Stomach (tissue), 19 donors: ENCODE measurements at places on chromosomes 7 and 10. TPM values are rescaled to one million over a fixed set of nuclear protein-coding genes. Genes with fewer than 3 reads are reported as not detected.

- H3K27me3 ChIP-seq = peaks cover 4% of the 10 kb centered on the region
- no peaks in the 10 kb centered on the region for H3K36me3 ChIP-seq
- H3K4me3 ChIP-seq = peak overlapping the region; percentile 48
- H3K27ac ChIP-seq = no peak overlapping the region
- DNase-seq = peak; percentile 33
These were observed 2.2 kb downstream of the FZD8 start for GRCh38 chr10:35639728-35640401.

- no peak overlapping the region for H3K4me3 ChIP-seq
- H3K27me3 ChIP-seq = no peaks in the 10 kb centered on the region
- no peak overlapping the region for H3K27ac ChIP-seq
- DNase-seq = no peak
- H3K36me3 ChIP-seq = no peaks in the 10 kb centered on the region
These were observed 140.4 kb downstream of the DKK1 start for GRCh38 chr10:52454491-52454890.

- peaks cover 3% of the 10 kb centered on the region for H3K4me1 ChIP-seq
- H3K4me3 ChIP-seq = no peak overlapping the region
- no peaks in the 10 kb centered on the region for H3K36me3 ChIP-seq
- DNase-seq = no peak
- no peak overlapping the region for H3K27ac ChIP-seq
- no peaks in the 10 kb centered on the region for H3K27me3 ChIP-seq
These were observed 68.5 kb downstream of the CXCL12 start for GRCh38 chr10:44316187-44316921.

DNA sequence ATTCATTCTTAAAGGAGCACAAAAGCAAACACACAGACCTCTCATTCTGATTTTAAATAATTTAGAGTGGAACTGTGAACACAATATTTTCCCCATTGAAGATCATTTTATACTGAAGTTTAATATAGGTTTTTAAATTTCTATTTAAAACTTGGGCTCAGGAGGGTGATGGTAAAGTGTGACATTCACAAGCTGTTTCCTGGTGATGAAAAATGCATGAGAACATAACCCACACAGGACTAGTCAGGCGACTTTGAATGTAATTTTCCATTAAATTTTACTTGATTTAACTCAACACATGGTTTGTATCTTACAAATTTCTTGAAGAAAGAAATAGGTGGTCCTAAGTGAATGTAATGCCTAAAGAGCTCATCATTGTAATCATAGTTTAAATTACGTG lies 143.6 kb downstream of the CDK14 start:
- H3K27me3 ChIP-seq = no peaks in the 10 kb centered on the region
- H3K36me3 ChIP-seq = peaks cover 10% of the 10 kb centered on the region
- H3K4me1 ChIP-seq = no peaks in the 10 kb centered on the region
- no peak for DNase-seq
- no peak overlapping the region for H3K4me3 ChIP-seq

DNA sequence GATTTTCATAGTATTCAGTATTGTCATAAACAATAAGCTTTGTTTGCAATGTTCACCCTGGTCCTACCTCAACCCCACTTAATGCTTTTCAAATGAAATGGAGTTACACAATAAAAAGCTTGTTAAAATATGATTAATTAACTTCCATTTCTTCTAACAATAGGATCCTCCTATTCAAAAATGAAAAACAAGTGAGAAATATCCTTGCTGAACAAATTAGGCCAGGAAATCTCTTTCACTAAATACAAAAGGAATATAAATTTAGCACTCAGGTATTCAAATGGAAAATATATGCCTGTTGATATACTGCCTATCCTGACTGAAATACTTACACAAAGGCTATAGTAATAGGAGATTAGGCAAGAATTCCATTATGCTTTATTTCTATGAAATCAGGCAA lies 323.4 kb upstream of the GRM3 start:
- H3K4me1 ChIP-seq = no peaks in the 10 kb centered on the region
- H3K27ac ChIP-seq = no peak overlapping the region
- no peaks in the 10 kb centered on the region for H3K27me3 ChIP-seq
- DNase-seq = no peak

DNA sequence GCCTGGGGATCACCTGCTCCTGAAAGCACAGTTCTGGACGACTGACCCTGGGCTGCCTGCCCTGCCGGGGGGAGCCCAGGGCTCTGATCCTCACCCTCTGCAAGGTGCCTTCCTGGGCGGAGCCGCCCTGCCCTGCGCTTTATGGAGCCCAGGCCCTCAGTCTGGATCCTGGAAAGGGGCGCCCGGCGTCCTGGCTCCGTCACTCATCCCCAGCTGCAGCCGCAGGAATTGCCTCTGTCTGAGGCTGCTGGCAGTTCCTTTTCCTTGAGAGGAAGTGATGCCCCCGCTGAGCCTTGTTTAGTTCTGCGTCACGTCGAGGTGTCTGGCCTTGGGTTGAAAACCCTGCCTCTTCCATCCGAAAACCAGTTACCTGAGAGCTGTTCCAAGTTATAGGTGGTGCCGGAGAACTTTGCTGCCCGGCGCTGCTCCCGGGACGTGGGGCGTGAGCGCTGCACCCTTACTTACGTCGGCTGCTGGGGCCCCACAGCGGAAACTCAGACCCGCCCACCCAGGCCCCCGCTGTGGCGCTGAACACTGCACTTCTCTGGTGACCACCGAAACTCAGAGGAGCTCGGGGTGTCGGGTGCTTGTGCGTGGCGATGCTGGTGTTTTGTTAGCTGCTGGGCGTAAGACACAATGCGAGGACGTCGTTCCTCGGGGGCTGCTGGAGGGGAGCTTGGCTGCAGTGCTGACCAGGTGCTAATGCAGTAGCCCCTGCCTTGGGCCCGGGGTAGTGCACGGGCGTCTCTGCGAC lies 5.4 kb downstream of the MAFK start:
- no peaks in the 10 kb centered on the region for H3K27me3 ChIP-seq
- H3K4me1 ChIP-seq = peaks cover 58% of the 10 kb centered on the region
- H3K36me3 ChIP-seq = peaks cover 34% of the 10 kb centered on the region
- DNase-seq = peak; percentile 63
- H3K4me3 ChIP-seq = peak overlapping the region; percentile 47
- H3K27ac ChIP-seq = peak overlapping the region; percentile 96

ALOX5 gene
- 11.1 TPM for polyA plus RNA-seq

- no peak overlapping the region for H3K27ac ChIP-seq
- H3K36me3 ChIP-seq = no peaks in the 10 kb centered on the region
- no peak overlapping the region for H3K4me3 ChIP-seq
- no peaks in the 10 kb centered on the region for H3K27me3 ChIP-seq
- H3K4me1 ChIP-seq = no peaks in the 10 kb centered on the region
- no peak for DNase-seq
These were observed 672.2 kb upstream of the LRRN3 start for GRCh38 chr7:110418659-110419280.

GRCh38 chr10:43355749-43356371 lies 15.6 kb upstream of the FXYD4 start:
- no peak for DNase-seq
- no peak overlapping the region for H3K4me3 ChIP-seq
- peaks cover 5% of the 10 kb centered on the region for H3K4me1 ChIP-seq
- no peaks in the 10 kb centered on the region for H3K27me3 ChIP-seq
- no peaks in the 10 kb centered on the region for H3K36me3 ChIP-seq

GRCh38 chr10:59007307-59008025 lies 169.0 kb upstream of the PHYHIPL start:
- DNase-seq = no peak
- H3K4me1 ChIP-seq = no peaks in the 10 kb centered on the region
- no peak overlapping the region for H3K27ac ChIP-seq
- no peak overlapping the region for H3K4me3 ChIP-seq

DNA sequence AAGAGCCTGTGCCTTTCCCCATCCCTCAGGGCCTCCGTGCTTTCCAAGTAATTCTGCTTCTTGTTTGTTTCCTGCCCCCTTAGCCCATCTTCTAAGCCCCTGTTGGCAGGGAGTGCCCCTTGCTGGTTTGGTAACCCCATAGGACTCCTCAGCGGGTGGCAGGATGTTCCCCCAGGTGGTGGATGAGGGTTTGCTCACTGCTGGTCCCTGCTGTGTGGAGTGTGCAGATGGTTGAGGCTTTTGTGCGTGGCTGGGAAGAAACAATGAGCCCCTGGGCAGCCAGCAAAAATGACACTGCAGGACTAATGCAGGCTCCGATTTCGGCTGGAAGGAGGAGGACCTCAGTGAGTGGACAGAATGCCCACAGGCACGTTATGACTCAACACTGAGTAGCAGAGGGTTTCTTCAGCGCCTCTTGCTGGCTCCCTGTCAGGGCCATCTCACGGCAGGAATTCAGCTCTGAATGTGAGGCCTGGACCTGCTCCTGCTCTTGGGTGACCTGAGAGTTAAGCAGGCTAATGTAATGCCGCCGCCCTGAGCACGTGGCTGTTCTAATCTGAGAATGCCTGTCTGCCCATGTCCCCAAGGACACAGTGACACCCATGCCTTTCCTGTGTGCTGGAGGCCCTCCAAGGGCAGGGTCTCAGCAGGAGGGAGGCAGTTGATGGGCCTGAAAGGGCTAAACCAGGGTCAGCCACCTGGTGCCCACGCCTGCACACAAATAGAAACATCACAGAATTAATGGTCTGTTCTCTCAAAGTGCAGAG lies 16.6 kb downstream of the BAG3 start:
- peaks cover 33% of the 10 kb centered on the region for H3K36me3 ChIP-seq
- DNase-seq = peak; percentile 80

POLR2J2 gene
- 1.8 TPM for polyA plus RNA-seq

SLC18A2 gene
- 1.2 TPM for polyA plus RNA-seq

- H3K27me3 ChIP-seq = no peaks in the 10 kb centered on the region
- no peak overlapping the region for H3K4me3 ChIP-seq
- H3K36me3 ChIP-seq = no peaks in the 10 kb centered on the region
- DNase-seq = no peak
These were observed 1.4 kb upstream of the LAMTOR4 start for GRCh38 chr7:100147278-100147677.

GRCh38 chr10:50604809-50605208 lies 18.9 kb downstream of the SGMS1 start:
- no peaks in the 10 kb centered on the region for H3K27me3 ChIP-seq
- H3K27ac ChIP-seq = peak overlapping the region; percentile 80
- H3K4me3 ChIP-seq = no peak overlapping the region
- H3K4me1 ChIP-seq = peaks cover 78% of the 10 kb centered on the region
- no peak for DNase-seq

TUBAL3 gene
- 0.19 TPM for polyA plus RNA-seq

- no peak overlapping the region for H3K4me3 ChIP-seq
- H3K36me3 ChIP-seq = peaks cover 77% of the 10 kb centered on the region
- H3K4me1 ChIP-seq = no peaks in the 10 kb centered on the region
These were observed 9.6 kb downstream of the ZKSCAN5 start for GRCh38 chr7:99514050-99514449.

DNA sequence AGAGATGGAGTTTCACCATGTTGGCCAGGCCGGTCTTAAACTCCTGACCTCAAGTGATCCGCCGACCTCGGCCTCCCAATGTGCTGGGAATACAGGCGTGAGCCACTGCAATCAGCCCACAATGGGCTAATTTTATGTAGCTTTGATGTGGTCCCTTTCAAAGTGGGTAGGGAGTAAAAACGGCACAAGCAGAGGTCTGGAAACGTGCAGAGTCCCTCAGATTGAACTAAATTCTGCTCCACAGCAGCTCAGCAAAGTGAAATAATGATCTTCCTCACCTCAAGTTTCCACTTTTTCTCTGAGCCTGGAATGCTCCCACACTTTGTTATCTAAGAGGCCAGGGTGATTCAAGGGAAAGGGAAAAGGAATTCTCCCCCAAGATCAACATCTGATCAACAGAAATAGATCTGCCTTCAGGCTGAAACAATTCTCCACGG lies 6.1 kb downstream of the CCDC3 start:
- H3K4me1 ChIP-seq = no peaks in the 10 kb centered on the region
- no peaks in the 10 kb centered on the region for H3K27me3 ChIP-seq
- H3K27ac ChIP-seq = no peak overlapping the region
- H3K36me3 ChIP-seq = no peaks in the 10 kb centered on the region

DNA sequence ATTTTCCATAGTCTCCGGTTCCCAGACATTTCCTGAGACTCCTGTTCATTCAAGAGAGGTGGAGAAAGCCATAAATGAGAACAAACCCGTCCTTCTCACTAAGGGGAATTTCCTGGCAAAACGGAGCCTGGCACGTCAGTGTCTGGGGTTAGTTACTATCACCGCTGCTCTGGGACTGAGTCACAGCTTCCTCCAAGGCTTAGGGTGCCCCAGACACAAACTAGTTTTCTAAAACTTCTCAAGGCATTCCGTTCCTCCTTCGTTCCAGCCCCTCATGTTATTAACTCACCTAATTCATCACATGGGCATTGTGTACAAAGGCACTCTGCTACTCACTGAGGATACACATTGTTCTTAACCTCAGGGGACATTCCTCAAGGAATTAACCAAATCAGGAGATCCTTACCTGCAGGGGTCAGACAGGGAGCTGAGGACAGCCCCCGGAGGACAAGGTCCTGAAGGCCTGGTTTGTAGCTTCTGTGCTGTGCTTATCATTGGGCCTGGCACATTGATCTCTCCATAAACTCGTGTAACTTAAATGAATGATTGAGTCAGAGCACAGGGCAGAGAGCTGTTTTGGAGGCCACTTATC lies 103.0 kb upstream of the KLF6 start:
- no peak overlapping the region for H3K4me3 ChIP-seq
- H3K36me3 ChIP-seq = no peaks in the 10 kb centered on the region
- DNase-seq = no peak
- peaks cover 27% of the 10 kb centered on the region for H3K4me1 ChIP-seq
- H3K27me3 ChIP-seq = no peaks in the 10 kb centered on the region

KLF14 gene
- not detected for polyA plus RNA-seq

CDK1 gene
- 13.6 TPM for polyA plus RNA-seq

TSPAN15 gene
- 35.4 TPM for polyA plus RNA-seq

DNA sequence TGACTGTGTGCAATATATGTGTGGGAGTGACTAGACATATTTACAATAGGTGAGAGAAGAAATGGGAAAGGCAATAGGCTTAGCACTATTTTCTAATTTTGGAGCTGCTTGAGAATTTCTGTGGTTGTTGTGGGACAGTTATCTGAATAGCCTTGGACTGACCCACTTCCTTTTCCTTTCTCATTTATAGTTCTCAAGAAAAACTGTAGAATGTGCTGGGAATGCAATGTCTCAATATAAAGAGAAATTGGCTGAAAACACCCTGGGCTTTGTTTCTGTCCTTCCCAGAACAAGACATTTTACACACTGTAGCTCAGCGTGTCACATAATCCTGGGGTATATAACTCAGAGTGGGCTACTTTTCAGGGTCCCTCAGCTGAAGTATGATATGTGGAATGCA lies 153.0 kb upstream of the RHOBTB1 start:
- H3K36me3 ChIP-seq = no peaks in the 10 kb centered on the region
- H3K4me3 ChIP-seq = no peak overlapping the region
- no peak overlapping the region for H3K27ac ChIP-seq
- no peaks in the 10 kb centered on the region for H3K4me1 ChIP-seq
- H3K27me3 ChIP-seq = no peaks in the 10 kb centered on the region

JMJD1C gene
- 13.6 TPM for polyA plus RNA-seq

FUOM gene
- 19.6 TPM for polyA plus RNA-seq
